ENCODE measurements at places on chromosomes 1 and 21.
A peak's percentile ranks its signal among the peaks of the same experiment; 100 is the strongest.

DNA sequence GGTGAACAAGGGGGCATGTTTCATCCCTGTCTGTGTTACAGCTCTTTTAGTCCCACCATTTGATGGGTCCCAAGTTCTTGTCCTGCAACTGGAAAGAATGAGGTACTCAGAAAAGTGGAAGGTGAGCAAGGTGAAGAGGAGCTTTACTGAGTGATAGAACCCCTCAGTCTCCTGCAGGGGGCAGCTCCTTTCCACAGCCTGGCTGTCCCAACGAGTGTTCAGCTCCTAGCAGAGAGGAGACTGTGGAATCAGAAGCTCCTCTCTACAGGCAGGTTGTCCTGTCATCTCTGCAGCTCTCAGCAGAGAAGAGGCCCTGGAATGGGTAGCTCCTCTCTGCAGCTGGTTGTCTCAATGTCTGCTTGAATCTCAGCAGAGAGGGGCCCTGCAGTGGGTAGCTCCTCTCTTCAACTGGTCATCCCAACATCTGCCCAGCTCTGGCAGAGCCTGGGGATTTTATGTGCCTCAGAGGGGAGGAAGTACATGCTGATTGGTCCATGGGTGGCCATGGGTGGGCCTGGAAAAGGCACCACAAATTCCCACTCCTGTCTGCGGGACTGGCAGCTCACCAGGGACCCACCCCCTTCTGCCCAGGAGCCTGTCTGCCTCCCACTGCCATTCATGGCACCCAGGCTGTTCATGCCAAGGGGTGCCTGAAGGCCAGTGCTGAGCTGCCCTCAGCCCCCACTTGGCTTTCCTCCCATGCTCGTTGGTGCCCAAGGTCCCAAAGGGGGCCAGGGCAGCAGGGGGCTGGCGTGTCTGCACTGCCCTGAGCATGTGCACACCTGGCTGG, 25.7 kb downstream of the LDLRAD1 start:
- peak; percentile 14 for DNase-seq

GRCh38 chr1:150234309-150234565, 1.7 kb downstream of the ANP32E start:
- no peak for DNase-seq

GRCh38 chr1:196373798-196374197, 234.4 kb downstream of the KCNT2 start:
- no peak for DNase-seq

DNA sequence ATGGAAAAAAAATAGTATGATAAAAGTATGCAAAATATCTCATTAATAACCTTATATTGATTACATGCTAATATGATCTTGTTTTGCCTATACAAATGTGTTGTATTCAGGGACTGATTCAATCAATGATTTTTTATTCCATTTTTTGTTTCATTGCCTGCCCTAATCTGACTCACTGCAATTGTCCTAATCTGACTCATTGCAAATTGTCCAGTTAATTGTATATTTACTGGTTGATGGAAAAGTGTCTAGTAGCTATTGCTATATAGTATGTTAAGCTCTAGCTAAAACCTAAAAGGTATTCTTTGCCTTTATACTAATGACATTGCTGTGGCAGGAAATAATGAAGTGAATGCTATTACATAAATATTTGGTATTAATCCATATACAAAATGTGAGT, 728.9 kb upstream of the ZP4 start:
- DNase-seq, result no peak

DNA sequence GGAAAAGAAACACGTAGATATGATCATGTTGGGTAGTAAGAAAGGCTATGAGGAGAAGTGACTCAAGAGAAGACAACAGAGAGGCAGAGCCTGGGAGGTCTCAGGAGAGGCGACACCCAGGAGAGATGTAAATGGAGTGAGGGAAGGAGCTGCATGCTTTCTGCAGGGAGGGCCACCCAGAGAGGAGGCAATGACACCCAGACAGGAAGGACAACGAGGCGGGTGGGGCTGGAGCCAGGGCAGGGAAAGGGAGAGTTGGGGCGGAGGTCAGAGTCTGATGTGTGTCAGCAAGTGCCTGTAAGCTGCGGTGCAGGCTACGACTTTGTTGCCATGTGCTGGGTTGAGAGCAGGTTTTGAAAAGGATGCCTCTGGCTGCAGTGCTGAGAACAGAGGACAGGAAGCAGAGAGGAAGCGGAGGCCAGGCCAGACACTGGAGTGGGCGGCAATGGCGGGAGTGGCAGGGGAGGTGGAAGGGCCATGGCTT, 31.3 kb downstream of the SLC1A7 start:
- peak; percentile 27 for DNase-seq

- DNase-seq, result no peak
These were observed 84.4 kb downstream of the RNF220 start for GRCh38 chr1:44489481-44489880.

DNA sequence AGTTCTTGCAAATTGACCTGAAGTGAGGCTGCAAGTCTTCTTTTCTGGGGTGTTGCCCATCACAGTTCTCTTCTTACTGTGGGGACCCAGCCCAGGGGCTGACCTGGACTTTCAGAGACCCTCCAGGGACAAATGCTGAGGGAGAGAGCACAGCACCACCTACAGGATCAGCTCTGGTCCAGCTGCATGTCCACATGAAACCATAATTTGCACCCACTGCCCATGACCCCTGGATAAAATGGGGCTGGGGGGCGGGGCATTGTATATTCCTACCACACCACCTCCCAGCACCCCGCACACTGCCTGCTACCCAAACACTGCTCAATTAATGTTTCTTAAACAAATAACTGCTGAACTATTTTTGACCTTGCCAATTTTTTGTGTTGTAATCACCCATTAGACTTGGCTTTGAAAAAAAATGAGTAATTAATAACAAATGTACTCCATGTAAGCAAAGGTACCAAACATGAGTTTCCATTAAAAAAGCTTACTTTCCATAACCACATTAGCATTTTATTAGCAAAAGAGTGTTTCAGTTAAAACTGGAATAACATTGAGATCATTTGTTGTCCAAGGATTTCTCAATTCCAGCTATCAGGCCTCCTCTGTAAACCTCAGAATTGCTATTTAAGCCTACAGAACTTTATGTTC, 168.0 kb upstream of the RAB4A start:
- no peak for DNase-seq
